NCI-H774 (cell line): ENCODE measurements at places on chromosomes 16 and 17.

DNA sequence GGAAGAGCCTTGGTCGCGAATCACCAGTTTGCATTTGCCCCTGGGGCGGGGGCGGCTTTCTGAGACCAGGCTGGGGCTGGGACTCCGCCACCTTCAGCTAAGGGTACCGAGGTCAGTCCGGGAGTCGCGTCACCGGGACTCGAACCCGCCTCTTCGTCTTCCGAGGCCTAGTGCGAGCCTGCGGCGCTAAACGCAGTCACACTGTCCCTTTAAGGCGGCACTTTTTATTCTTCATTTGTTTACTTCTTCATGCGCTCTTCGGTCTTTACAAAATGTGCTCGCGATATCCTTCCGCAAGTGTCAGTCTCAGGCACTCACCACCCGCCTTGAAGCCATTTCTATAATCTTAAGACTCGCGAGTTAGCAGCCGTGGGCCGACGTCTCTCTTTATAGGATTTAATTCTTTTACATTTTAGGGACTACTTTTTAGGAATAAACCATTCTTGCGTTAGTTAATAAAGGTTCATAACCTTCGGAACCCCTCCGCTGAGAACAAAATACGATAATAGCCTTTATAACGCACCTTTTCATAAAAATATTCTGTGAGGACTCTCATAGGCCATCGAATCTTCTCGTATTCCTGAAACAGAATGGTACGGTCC is 593 bp upstream of the HEXIM1 start:
- peak; percentile 91 for DNase-seq

DNA sequence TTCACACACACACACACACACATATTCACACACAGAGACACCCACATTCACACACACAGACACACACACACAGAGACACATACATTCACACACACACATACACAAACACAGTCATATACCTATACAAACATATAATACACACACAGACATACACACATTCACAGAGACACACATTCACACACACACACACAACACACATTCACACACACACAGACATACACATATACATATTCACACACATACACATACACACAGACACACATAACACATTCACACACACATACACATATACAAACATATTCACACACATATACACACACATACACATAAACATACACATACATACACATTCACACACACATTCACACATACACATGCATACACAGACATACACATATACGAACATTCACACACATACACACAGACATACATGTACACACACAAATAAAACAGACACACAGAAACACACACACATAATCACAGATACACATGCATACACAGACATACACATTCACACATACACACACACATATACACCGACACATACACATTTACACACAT is 7.9 kb downstream of the PRCD start:
- no peak for DNase-seq

GRCh38 chr17:14301279-14302090 is 604 bp downstream of the HS3ST3B1 start:
- DNase-seq: no peak

DNA sequence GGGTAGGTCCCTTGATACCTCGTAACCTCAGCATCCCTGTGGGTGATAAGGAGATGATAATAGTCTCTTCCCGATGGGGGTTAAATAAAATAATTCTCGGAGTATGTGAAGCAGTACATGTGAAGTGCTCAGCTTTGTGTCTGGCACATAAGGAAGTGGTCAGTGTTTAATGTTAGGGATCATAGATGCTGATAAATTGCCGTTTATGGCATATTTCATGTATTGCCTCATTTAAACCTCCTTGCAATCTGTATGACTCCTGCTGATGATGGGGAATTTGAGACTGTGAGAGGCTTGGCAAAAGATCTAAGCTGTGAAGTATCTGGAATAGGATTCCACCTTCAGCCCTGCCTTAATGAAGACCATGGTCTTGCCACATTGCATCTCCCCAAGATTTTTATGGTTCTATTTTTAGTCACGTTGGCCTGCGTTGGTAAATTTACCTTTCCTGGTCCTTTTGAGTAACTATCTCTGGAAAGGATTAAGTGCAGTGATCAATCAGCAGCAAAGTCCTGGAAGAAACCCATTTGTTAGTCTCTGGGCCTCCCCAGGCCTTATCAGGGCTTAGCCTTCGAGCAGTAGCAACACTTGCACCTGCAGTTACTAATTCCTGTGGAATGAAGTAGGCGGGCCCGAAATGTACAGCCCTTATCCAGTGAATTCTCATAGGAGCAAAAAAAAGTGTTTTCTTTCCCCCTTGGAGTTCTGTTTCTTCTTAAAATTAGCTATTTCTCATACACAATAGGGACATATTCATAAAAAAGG is 144.9 kb downstream of the WWOX start:
- DNase-seq: no peak

DNA sequence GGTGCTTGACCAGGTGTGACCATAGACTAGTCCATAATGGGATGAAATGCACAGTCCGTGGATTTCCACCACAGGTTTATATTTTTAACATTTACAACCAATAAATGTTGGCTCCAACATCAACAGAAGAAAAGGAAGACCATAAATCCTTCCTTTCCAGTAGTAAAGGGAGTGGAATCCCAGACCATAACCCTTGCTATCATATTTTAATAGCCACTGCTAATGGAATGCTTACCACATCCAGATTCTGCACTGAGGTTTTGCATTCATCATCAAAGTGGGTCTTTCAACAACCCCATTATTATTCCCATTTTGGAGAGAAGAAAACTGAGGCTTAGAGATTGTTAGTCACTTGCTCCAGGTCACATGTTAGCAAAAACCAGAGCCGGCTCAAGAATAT is 106.7 kb downstream of the FOXL1 start:
- DNase-seq: no peak

- no peak for DNase-seq
These were observed 390.3 kb upstream of the CCL2 start for GRCh38 chr17:33864758-33865229.

- DNase-seq: no peak
These were observed 77.7 kb downstream of the AATF start for GRCh38 chr17:37026531-37026869.

DNA sequence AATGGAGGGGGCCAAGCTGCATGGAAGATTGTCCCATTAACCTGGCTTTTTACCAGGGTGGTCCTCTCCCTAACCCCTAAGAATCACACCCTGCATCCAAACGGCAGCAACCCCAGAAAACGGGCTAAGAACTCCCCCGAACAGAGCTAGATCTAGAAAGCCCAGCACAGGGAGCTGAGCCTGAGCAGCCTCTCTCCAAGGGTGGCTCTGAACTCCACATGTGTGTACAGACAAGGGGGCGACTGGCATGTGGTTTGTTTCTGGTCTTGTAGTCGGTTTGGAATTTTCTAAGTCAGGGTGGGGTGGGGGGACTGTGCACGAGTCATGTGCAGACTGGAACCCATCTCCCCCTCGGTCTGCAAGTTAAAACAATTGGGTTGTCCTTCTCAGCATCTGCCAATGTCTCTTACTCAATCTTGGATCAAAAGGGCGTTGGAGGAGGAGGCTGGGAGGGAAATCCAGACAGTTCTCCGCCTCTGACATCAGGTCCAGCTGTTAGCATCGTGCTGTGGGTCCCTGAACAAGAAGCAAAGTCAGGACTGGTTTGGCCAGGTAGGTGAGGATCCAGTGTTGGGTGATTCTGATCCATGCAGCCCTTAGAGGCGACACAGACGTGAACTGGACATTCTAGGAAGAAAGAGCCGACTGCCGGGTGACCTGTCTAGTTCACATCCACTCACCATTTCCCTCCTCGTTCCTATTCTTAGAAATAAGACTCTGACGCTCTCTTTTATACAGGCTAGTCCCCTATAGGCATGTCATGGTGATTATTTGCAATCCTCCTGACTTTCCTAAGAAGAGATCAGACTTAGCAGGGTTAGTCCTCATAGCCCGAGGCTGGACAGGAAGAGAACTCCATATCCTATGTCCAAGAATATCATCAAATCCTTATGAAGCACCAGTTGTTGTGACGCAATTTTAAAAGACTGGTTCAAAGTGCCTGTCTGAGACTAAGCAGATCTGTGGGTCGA is 381.8 kb downstream of the SOX9 start:
- DNase-seq: no peak

- peak; percentile 32 for DNase-seq
These were observed 112.1 kb downstream of the SNX11 start for GRCh38 chr17:48219617-48220016.

DNA sequence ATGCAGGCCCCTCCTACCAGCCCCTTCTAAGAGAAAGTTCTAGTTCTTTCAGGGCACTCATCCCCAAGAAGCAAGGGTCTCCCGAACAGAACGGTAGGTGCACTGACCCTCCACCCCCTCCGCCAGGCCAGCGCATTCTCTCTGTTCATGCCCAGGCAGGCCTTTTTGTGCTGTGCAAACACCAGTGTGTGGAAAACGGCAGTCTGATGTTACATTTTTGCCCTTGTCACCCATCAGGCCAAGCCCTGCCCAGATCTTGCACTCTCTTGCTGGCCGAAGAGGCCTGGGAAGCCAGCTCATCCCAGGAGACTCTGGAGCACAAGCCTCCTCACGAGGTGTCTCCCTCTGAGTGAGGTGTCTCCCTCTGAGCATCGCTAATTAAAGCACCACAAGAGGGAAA is 16.1 kb upstream of the MTSS2 start:
- no peak for DNase-seq

GRCh38 chr17:82560802-82561428 is 41.4 kb downstream of the FOXK2 start:
- DNase-seq: no peak

DNA sequence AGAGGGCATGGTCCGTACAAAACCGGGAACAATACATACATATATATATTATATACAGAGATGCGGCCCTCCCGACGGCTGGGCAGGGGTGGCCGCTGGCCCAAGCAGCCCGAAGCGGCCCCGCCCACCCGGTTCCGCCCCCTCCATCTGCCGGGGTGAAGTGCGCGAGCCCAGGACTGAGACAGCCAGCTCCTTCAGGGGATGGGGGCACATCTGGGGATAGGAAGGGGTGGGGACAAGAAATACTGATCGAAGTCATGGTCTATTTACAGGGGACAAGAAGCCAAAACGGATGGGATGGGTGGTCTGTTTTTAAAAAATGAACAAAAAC is 3.8 kb upstream of the SAMD14 start:
- DNase-seq: no peak

DNA sequence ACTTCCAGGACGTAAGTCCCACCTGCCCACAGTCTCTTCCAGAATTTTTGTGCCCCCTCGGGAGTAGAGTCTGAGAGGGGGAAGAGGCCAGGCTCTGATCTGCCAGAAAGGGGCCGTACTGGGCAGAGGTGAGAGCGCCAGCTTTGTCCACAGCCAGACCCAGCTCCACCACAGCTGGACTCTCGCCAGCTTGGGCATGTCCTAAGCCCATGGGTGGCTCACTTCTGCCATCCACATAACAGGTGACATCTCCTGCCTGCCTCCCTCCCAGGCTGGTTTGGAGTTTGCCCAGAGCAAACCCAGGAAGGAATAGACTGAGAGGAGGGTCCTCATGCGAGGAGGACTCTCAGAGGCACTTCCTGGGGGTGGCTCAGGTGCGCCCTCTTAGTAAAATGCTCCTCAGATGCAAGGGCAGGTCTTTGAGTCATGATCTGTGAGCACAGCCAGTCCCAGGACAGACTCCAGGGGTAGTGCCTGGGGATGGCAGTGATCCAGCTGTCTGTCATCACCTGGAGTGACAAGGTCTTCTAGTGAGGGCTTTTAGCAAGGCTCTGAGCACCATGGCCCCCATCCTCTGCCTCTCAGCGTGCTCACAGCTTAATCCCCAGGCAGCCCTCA is 89.2 kb downstream of the AMFR start:
- no peak for DNase-seq

DNA sequence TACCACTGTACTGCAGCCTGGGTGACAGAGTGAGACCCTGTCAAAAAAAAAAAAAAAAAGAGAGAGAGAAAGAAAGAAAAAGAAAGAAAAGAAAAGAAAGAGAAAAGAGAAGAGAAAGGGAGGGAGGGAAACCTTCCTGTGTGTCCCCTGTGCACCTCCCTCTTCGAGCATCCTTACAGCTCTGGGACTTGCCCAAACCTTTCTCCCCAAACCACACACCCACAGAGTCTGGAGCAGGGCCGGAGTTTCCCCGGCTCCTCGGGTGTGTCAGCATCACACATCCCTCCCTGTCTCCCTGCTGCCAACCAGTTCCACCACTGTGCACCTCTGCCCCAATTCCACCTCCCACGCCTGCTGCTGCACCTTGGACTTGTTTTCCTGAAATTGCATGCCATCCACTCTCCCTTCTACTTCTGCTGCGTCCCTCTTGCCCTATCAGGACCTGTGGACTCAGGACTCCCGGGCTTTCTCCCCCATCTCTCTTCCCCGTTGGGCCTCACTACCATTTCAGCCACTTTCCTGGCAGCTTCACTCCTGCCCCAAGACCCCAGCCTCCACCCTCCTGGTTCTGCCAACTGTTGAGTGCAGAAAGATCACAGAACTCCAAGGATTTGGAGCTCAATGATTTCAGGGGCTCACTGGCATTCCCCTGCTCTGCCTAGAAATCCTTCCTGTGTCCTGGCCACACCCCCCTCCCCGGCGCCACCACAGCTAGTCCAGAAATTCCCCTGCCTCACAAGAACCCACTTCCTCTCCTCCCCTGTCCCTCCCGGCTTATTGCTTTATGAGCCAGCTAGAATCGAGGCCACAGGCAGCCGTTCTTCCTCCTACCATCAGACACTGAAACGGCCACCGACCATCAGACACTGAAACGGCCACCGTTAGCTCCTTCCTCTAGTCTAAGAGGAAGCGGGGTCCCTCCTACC is 3.7 kb upstream of the CDK3 start:
- no peak for DNase-seq

DNA sequence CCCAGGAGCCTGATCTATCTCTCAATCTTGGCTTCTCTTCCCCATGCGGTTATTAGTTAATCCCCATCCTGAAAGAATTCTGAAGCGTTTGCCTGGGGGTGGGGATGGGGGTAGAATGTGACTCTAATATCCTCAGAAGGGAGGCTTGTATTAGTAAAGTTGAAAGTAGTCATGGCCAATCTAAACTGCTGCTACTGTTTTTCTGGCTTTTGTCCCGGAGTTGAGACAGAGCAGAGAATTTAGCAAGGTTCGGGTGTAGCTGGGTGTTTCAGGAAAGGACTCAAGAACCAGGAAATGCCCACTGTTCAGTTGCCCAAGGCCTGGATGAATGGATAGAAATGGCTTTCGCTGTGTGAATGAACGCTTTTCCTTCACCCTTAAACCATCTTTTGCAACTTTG is 17.6 kb upstream of the ITGAM start:
- DNase-seq: no peak

DNA sequence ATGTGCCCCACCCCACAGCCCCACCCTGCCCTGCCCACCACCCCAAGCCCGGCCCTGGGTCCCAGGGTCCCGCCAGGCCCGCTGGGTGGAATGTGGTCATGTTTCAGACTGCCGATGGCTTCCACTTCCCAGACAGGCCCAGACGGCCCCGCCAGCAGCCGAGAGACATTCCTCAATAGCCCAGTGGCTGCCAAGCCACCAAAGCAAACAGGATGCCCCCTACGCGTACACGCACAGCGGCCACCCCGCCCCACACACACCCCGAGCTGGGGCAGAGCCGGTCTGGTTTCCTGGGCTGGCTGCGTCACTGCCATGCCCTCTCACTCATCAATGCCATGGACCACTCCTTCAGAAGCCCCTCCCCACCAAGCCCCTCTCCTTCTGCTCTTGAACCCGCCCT is 1.2 kb upstream of the KRT17 start:
- DNase-seq: no peak

- DNase-seq: no peak
These were observed 310.0 kb downstream of the SEC14L1 start for GRCh38 chr17:77450742-77451244.

GRCh38 chr17:14337596-14338079 is 36.8 kb downstream of the HS3ST3B1 start:
- DNase-seq: no peak

GRCh38 chr16:20611350-20611902 is 35.3 kb upstream of the ACSM2B start:
- peak; percentile 68 for DNase-seq

GRCh38 chr17:82394278-82394677 is 22.7 kb downstream of the UTS2R start:
- no peak for DNase-seq
